ENCODE measurements at places on chromosomes 7 and 10. TPM values are rescaled to one million over a fixed set of nuclear protein-coding genes. Genes with fewer than 3 reads are reported as not detected.

The ANXA8 gene
- 2.5 TPM for total RNA-seq

The CYP2C18 gene
- not detected for total RNA-seq

The NXPH1 gene
- not detected for total RNA-seq

The DLG5 gene
- total RNA-seq: 31.3 TPM

The ECD gene
- 24.7 TPM for total RNA-seq

GRCh38 chr10:14478604-14479003 is 147.9 kb upstream of the FRMD4A start:
- peak; percentile 80 for DNase-seq

- peak; percentile 78 for DNase-seq
These were observed 14.5 kb downstream of the LBX1 start for GRCh38 chr10:101214446-101215396.

DNA sequence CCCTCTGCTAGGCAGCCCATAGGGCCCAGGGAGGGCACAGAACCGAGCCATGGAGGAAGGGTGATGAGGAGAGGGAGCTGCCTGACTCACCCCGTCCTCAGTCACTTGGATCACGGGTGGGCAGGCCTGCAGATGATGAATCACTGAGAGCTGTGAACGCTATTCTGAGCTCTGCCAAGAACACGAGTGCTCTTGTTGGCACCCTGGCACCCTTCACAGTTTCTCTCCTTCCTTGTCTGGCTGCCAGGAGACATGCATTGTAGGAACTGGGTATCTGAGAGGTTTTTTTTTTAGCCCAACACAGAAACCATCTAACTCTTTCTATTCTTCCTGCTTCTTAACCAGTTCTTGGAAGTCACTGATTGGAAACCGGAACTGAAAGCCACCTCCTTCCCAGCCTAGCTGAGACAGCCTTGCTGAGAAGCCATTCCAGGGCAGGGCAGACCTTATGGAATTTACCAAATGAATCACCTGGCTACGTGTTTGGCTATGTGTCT is 82.1 kb downstream of the SLC37A3 start:
- peak; percentile 82 for DNase-seq

DNA sequence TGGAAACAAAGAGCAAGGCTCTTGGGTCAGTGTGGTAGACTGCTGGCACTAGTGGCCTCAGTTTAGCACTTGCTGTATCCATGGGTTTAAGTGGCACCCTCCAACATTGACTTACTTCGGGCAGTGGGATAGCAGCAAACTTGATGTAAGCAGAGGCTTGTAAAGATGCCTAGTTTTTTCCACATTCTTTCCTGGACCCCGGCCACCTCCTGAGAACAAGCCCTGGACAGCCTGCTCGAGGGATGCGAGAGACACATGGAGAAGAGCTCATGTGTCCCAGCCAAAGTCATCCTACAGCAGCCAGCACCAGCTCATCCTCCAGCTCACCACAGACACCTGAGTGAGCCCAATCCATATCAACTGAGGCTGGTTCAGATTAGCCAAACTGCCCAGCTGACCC is 142.7 kb upstream of the PCBD1 start:
- DNase-seq: no peak
